ENCODE measurements at places on chromosomes 1 and 21.

GRCh38 chr1:2189459-2190425, 4.8 kb downstream of the FAAP20 start:
- peak; percentile 97 for DNase-seq

- no peak for DNase-seq
Observed at GRCh38 chr21:28252928-28253327, 739.7 kb downstream of the LTN1 start.

- DNase-seq = no peak
Observed at GRCh38 chr1:21069549-21069948, 107.1 kb downstream of the EIF4G3 start.

- no peak for DNase-seq
Observed at GRCh38 chr1:92949937-92950817, 11.1 kb downstream of the DIPK1A start.

- no peak for DNase-seq
Observed at GRCh38 chr1:45566722-45567121, 16.1 kb downstream of the AKR1A1 start.

DNA sequence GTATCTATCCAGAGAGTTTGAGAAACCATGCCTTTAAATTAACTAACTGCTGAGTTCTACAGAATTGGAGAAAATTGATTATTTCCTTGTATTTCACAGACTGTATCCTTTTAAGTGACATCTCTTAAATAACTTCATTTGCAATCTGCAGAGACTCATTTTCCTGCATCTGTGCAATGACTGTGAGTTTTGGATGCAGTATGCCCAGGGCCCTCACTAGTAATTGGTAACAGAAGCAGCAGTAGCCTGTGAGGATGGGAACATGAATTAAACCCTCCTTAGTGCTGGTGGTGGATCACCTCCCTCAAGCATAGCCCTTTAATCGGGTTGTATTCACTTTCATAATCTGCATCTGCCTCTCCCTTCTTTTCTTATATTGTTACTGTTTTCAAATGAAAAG, 21.7 kb upstream of the SH3D21 start:
- DNase-seq = no peak

GRCh38 chr1:23964790-23965740, 5.4 kb downstream of the PNRC2 start:
- no peak for DNase-seq

- DNase-seq = no peak
Observed at GRCh38 chr1:116485976-116486375, 84.8 kb downstream of the CD58 start.

GRCh38 chr1:12480748-12481362, 137.2 kb downstream of the DHRS3 start:
- no peak for DNase-seq

- no peak for DNase-seq
Observed at GRCh38 chr1:225739542-225740107, 38.0 kb upstream of the SRP9 start.

GRCh38 chr1:161935264-161935663, 88.4 kb downstream of the OLFML2B start:
- no peak for DNase-seq

DNA sequence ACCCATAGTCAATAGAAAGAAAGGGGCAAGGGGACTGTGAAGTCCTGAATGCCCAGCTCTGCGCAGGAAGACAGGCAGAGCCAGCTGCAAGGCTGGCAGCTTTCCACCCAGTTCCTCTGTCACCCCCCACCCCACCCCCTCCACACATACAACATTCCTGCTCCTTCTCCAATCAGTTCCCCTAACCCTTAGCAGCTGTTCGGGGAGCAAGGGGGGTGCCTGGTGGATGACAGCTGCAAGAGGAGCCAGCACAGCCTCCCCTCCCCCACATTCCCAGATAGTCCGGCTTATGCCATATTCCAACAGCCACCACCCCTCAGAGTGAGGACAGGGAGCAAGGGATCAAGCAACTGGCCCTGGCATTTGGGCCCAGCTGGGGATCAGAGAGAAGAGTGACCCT, 9.7 kb downstream of the ARHGEF2 start:
- no peak for DNase-seq

GRCh38 chr21:37263827-37264600, 3.1 kb downstream of the VPS26C start:
- no peak for DNase-seq

GRCh38 chr1:147551036-147551435, 9.7 kb downstream of the BCL9 start:
- no peak for DNase-seq

- DNase-seq = no peak
Observed at GRCh38 chr1:11634365-11635192, 19.6 kb downstream of the FBXO2 start.
